ENCODE measurements at places on chromosomes 5 and 9.

DNA sequence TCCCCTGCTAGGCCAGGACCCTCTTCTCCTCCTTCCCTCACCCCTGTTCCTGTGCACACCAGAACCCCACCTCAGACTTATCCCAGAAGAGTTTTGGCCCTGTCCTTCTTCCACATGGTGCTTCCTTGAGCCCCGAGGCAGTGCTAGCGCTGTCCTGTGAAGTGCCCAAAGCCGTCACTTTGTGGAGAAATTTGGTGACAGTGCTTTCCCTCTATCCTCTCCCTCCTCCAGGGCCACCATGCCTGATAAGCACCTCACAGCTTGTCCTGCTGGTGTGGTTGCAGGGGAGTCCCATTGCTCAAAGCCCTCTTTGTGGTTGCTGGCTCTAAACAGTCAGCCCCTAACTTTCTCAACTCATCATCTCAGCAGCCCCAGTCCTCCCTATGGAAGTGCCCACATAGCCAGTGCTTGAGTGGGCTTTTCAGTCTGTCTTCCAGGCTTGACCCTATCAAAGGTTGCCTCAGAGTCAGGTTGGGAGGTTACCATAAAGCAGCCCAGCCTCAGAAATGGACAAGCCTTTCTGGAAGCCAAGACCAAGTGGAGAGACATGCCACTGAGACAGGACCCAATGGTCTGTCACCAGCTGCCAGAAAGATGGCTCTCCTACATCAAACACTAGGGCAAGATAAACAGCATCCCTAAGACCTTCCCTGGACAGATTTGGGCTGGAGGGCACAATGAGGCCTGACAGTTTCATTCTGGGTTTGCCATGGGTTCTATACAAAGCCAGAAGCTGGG, 18.0 kb downstream of the IGIP start:
- H3K36me3 ChIP-seq = no peaks in the 10 kb centered on the region
- no peak overlapping the region for H3K27ac ChIP-seq
- H3K27me3 ChIP-seq = peaks cover 21% of the 10 kb centered on the region
- DNase-seq = no peak

GRCh38 chr9:130908878-130909355, 12.3 kb upstream of the QRFP start:
- H3K27ac ChIP-seq = no peak overlapping the region
- H3K36me3 ChIP-seq = no peaks in the 10 kb centered on the region
- no peak overlapping the region for H3K4me3 ChIP-seq
- H3K27me3 ChIP-seq = peaks cover 2% of the 10 kb centered on the region

GRCh38 chr5:170254056-170254455, 21.3 kb downstream of the C5orf58 start:
- no peak for DNase-seq
- peaks cover 23% of the 10 kb centered on the region for H3K36me3 ChIP-seq
- H3K27ac ChIP-seq = no peak overlapping the region
- peaks cover 14% of the 10 kb centered on the region for H3K4me1 ChIP-seq
- H3K4me3 ChIP-seq = no peak overlapping the region

- DNase-seq = no peak
- no peak overlapping the region for H3K4me3 ChIP-seq
- no peaks in the 10 kb centered on the region for H3K4me1 ChIP-seq
Measured at GRCh38 chr9:14331120-14331519, 17.2 kb upstream of the NFIB start.

- DNase-seq = no peak
- peak overlapping the region; percentile 92 for H3K4me3 ChIP-seq
- H3K27ac ChIP-seq = peak overlapping the region; percentile 92
- peaks cover 26% of the 10 kb centered on the region for H3K36me3 ChIP-seq
Measured at GRCh38 chr5:32443541-32444430, 754 bp downstream of the ZFR start.

GRCh38 chr9:96232164-96232538, 69.8 kb downstream of the HSD17B3 start:
- H3K4me1 ChIP-seq = no peaks in the 10 kb centered on the region
- no peak for DNase-seq
- no peak overlapping the region for H3K4me3 ChIP-seq
- H3K27me3 ChIP-seq = peaks cover 21% of the 10 kb centered on the region
- H3K27ac ChIP-seq = no peak overlapping the region
- H3K36me3 ChIP-seq = no peaks in the 10 kb centered on the region

- H3K4me1 ChIP-seq = no peaks in the 10 kb centered on the region
- no peak overlapping the region for H3K27ac ChIP-seq
- H3K36me3 ChIP-seq = no peaks in the 10 kb centered on the region
Measured at GRCh38 chr5:77812926-77813589, 36.9 kb upstream of the TBCA start.

DNA sequence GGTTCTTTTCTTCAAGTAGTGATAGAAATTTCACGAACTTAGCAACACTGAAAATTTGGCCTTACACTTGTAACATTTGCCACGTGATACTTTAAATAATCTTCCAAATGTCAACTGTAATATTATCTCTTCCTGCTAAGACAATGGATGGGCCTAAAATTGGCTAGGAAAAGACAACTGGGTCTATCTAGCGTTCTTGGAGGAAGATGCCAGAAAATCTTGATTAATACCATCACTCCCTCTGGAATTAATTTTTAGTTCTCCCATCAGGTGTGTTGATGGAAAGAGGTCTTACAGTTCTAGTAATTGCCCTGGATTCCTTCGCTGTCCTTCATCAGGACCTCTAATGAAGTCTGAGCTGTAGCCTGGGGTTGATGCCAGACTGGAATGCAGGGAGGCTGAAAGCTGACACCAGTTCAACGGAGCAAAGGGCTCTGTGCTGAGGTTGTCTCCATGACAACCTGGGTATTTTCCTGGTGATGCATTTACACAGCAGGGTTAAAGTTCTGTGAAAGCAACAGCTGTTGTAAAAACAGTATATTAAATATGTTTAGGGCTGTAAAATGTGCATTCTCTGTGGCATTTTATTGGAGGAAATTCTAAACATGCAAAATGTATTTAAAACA, 92.3 kb downstream of the GAS1 start:
- H3K36me3 ChIP-seq = no peaks in the 10 kb centered on the region
- DNase-seq = no peak
- no peaks in the 10 kb centered on the region for H3K4me1 ChIP-seq
- H3K4me3 ChIP-seq = no peak overlapping the region
- no peaks in the 10 kb centered on the region for H3K27me3 ChIP-seq

DNA sequence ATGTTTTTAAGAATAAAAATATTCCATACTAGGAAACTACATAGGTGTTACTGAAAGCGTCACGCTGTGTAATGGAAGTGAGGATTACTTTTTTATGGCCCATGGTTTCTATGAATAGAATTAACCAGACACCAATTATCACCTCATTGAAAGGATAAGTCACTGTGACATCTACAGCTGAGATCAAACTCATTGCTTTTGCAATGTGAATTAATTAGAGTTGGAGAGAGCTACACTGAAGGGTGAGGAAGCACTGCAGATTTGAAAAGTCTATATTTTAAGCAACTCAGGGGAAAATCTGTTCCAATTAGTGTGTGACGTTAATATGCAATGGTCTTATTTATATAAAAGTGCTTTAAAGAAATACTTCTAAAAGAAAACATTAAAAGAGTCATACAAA, 1300.1 kb upstream of the DMAC1 start:
- H3K36me3 ChIP-seq = no peaks in the 10 kb centered on the region
- no peak overlapping the region for H3K27ac ChIP-seq
- H3K4me3 ChIP-seq = no peak overlapping the region
- no peak for DNase-seq
- no peaks in the 10 kb centered on the region for H3K4me1 ChIP-seq
- no peaks in the 10 kb centered on the region for H3K27me3 ChIP-seq

DNA sequence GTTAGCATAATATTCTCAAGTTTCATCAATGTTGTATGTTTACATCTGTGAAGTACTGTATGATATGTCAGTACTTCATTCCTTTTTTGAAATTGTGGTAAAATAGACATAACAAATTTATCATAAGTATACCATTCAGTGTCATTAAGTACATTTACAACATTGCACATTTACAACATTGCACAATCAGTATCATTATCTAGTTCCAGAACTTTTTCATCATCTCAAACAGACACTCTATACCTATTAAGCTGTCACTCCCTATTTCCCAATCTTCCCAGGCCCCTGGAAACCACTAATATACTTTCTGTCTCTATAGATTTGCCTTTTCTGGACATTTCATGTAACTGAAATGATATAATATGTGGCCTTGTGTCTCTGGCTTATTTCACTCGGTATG, 75.1 kb upstream of the ATG10 start:
- no peak overlapping the region for H3K27ac ChIP-seq
- no peaks in the 10 kb centered on the region for H3K27me3 ChIP-seq
- peaks cover 3% of the 10 kb centered on the region for H3K4me1 ChIP-seq
- DNase-seq = no peak
- no peak overlapping the region for H3K4me3 ChIP-seq

- H3K27ac ChIP-seq = no peak overlapping the region
- H3K36me3 ChIP-seq = no peaks in the 10 kb centered on the region
- H3K4me1 ChIP-seq = no peaks in the 10 kb centered on the region
Measured at GRCh38 chr5:147290261-147290660, 55.4 kb downstream of the STK32A start.

GRCh38 chr5:93777620-93778019, 36.2 kb upstream of the POU5F2 start:
- H3K36me3 ChIP-seq = peaks cover 53% of the 10 kb centered on the region
- no peak overlapping the region for H3K27ac ChIP-seq
- H3K27me3 ChIP-seq = no peaks in the 10 kb centered on the region
- DNase-seq = no peak
- H3K4me1 ChIP-seq = no peaks in the 10 kb centered on the region

DNA sequence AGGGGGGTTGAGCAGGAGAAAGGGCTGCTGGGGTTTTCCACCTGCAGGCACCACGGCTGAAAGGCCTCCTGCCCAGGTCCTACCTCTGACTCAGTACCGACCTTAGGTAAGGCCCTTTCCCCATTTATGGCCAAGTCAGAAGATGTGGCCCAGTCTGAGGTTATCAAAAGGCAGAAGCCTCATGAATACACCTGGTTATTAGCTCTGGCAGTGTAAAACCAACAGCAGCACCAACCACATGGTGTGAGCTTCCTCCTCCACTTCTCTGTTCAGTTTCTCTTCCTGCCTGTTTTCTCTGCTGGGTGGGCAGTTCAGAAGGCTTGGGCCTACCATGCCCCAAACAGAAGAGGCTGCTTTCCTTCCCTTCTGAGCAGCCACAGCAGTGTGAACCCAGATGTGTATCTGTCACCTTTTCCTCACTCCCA, 86.9 kb downstream of the UGCG start:
- no peaks in the 10 kb centered on the region for H3K27me3 ChIP-seq
- peak; percentile 44 for DNase-seq
- H3K27ac ChIP-seq = peak overlapping the region; percentile 97
- no peaks in the 10 kb centered on the region for H3K36me3 ChIP-seq
- H3K4me1 ChIP-seq = peaks cover 66% of the 10 kb centered on the region
- H3K4me3 ChIP-seq = peak overlapping the region; percentile 55

- H3K36me3 ChIP-seq = no peaks in the 10 kb centered on the region
- H3K27me3 ChIP-seq = no peaks in the 10 kb centered on the region
- no peaks in the 10 kb centered on the region for H3K4me1 ChIP-seq
- no peak overlapping the region for H3K4me3 ChIP-seq
- H3K27ac ChIP-seq = no peak overlapping the region
- DNase-seq = no peak
Measured at GRCh38 chr5:11760934-11761603, 143.2 kb downstream of the CTNND2 start.

DNA sequence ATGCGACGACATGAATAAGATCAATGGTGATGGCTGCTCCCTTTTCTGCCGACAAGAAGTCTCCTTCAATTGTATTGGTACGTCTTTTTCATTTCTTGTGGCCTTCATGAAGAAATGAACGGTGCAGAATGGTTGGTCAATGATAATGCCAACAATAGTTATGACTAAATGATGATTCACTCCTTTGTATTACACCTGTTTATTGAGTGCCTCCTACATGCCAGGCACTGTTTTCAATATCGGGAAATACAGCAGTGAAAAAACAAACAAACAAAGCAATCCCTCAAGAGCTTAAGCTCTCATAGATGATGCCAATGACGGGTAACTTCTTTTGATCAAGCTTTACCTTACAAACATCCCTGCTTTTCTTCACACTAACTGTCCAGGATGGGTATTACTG, 117.7 kb downstream of the PAPPA start:
- no peak overlapping the region for H3K27ac ChIP-seq
- no peaks in the 10 kb centered on the region for H3K4me1 ChIP-seq
- H3K4me3 ChIP-seq = no peak overlapping the region
- no peaks in the 10 kb centered on the region for H3K36me3 ChIP-seq

DNA sequence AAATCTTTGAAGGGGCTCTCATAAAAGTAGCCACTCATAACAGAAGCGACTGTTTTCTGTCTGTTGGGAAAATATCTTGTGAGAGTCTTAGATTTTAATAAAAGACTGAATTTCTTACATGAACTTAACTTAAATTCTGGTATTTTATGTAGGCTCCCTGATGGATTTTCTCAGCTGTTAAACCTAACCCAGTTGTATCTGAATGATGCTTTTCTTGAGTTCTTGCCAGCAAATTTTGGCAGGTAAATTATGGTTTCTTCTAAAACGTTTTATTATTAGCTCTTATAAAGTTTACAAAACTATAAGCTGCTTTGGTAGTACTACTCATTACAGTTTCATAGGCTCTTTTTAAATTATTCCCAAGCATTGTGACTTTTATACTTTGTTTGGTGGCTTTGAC, 87.0 kb downstream of the ERBIN start:
- peaks cover 51% of the 10 kb centered on the region for H3K4me1 ChIP-seq
- no peak overlapping the region for H3K4me3 ChIP-seq
- DNase-seq = no peak
- no peaks in the 10 kb centered on the region for H3K27me3 ChIP-seq

- peaks cover 10% of the 10 kb centered on the region for H3K36me3 ChIP-seq
- H3K4me1 ChIP-seq = peaks cover 17% of the 10 kb centered on the region
- DNase-seq = no peak
- H3K27ac ChIP-seq = no peak overlapping the region
- no peaks in the 10 kb centered on the region for H3K27me3 ChIP-seq
- H3K4me3 ChIP-seq = no peak overlapping the region
Measured at GRCh38 chr9:113398796-113399195, 2.3 kb downstream of the ALAD start.

DNA sequence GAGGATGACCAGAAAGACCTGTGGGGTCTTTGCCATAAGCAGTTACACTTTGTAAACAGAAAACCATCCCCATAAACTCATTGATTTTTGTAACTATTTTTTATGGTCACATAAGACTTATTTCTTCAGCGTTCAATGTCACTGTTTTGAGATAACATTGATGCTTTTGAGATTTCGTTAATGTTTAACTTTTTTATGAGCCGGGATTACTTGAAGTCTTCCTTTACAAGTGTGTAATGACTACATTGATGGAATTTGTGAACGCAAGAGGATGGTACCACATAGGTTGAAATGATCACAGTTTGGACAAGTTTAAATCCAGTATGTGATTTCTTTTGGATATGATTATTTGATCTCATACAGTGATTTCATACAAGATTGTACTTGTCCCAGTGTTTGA, 1.8 kb downstream of the SLC12A2 start:
- no peak overlapping the region for H3K27ac ChIP-seq
- DNase-seq = no peak
- H3K4me1 ChIP-seq = peaks cover 57% of the 10 kb centered on the region
- no peaks in the 10 kb centered on the region for H3K27me3 ChIP-seq

GRCh38 chr9:81627481-81627880, 61.9 kb downstream of the TLE1 start:
- H3K36me3 ChIP-seq = peaks cover 22% of the 10 kb centered on the region
- H3K27ac ChIP-seq = no peak overlapping the region
- H3K4me1 ChIP-seq = peaks cover 23% of the 10 kb centered on the region
- no peak overlapping the region for H3K4me3 ChIP-seq
- H3K27me3 ChIP-seq = no peaks in the 10 kb centered on the region
- DNase-seq = no peak
